ENCODE measurements at places on chromosomes 2 and 18.

GRCh38 chr2:105934467-105934866 is 189.8 kb downstream of the NCK2 start:
- no peak for DNase-seq

DNA sequence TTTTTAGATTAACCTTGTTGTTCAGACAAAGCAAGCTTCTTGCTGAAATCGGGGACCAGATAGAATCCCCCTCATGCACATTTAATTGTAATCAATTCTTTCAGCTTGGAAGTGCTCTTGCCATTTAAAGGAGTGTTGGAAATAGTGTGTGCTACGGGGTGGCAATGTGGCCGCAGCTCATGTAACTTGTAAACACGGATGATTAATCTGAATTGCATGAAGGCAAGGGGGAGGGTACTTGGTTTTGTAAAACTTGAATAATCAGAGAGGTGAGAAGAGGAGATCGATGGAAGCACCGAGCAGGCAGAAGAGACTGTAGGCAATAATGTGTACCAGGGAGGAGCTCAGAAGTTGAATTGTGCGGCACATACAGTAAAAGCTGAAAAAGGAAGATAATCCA is 273.5 kb downstream of the PTGR3 start:
- DNase-seq, result no peak

DNA sequence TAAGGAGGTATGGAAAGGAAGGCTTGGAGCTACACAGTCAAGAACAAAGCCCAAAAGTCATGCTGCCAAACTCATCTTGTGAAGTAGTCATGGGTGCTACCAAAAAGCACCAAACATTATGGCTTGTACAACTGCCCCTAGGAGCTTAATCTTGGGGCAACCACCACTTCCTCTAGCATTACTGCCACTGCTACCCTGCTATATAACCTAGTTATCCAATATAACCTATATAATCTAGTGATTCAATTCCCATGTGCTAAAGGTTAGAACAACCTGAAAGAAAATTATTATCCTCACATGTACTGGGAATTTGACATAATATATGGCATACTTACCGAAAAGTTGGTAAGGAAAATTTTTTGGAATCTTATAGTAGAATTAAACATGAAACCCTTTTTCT is 102.6 kb upstream of the RBBP8 start:
- no peak for DNase-seq

DNA sequence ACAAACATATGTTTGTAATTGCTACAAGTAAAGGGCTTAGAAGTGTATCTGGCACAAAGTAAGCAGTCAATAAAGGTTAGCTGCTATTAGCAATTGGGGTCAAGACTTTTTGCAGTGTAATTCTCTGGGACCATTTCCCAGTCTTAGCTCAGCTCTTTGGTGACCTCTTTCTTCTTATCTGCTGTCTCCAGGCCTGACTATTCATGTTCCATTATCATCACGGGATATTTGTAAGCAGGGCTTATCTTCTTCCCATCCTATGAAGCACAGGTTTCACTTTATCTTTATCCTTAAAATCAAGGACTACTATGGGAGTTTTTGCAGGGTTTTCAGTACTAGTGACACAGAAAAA is 131.7 kb downstream of the DOCK10 start:
- no peak for DNase-seq

DNA sequence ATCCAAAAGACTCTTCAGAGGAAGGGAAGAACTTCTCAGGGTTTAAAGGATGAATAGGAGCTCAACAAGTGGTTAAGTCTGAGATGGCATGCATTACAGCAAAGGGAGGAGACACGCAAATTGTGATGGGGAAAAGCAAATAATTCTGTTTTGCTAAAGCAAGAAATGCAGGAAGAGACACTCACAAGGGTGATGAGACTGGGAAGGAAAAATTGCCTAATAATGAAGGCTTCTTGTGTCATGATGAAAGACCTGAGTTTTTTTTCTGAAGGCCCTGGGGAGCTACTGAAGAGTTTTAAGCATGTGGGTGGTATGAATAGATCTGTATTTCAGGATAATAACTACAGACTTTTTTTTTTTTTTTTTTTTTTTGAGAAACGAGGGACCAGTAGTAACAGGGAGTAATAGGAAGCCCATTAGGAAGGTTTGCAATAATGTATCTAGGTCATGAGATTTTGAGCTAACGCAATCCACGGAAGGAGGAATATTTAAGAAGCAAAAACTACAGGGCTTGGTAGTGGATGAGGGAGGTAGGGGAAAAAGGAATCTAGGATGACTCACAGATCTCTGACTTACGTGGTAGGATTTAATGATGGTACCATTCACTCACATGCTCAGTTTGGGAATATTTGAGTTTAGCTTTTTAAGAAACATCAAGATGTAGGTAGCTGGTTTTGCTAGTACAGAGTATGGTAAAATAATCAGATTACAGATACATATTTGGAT is 16.0 kb upstream of the SERPINB3 start:
- DNase-seq, result no peak

- no peak for DNase-seq
These were observed 310.7 kb upstream of the MYT1L start for GRCh38 chr2:2641541-2642410.

DNA sequence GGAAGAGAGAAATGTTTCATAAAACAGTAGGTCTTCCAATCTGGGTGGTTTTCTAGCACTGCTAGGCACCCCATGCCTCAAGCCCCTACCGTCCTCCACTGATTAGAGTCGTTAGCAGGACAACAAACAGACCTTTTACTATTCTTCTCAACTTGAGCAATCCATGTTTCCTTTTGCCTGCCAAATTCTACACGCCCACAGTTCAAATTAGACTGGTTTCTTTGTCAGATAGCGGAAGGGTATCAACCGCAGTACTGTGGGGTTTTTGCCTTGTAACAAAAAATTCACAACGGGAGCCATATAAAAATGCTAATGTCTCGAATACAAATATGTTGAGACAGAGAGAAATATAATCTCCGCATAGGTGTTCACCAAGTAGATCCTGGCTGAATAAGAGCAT is 59.9 kb downstream of the VIT start:
- no peak for DNase-seq

- DNase-seq, result no peak
These were observed 160.1 kb downstream of the ALK start for GRCh38 chr2:29761278-29761677.

- DNase-seq, result no peak
These were observed 90.9 kb downstream of the LYPD6B start for GRCh38 chr2:149129433-149129832.

GRCh38 chr2:166410828-166411472 is 35.2 kb upstream of the SCN9A start:
- DNase-seq, result peak; percentile 65

GRCh38 chr2:30768036-30768686 is 39.1 kb downstream of the CAPN13 start:
- no peak for DNase-seq

- no peak for DNase-seq
These were observed 50.4 kb upstream of the AFF3 start for GRCh38 chr2:100192825-100193224.

- no peak for DNase-seq
These were observed 47.6 kb downstream of the ITGAV start for GRCh38 chr2:186637497-186637800.

- no peak for DNase-seq
These were observed 69.9 kb downstream of the MRO start for GRCh38 chr18:50749945-50750344.

DNA sequence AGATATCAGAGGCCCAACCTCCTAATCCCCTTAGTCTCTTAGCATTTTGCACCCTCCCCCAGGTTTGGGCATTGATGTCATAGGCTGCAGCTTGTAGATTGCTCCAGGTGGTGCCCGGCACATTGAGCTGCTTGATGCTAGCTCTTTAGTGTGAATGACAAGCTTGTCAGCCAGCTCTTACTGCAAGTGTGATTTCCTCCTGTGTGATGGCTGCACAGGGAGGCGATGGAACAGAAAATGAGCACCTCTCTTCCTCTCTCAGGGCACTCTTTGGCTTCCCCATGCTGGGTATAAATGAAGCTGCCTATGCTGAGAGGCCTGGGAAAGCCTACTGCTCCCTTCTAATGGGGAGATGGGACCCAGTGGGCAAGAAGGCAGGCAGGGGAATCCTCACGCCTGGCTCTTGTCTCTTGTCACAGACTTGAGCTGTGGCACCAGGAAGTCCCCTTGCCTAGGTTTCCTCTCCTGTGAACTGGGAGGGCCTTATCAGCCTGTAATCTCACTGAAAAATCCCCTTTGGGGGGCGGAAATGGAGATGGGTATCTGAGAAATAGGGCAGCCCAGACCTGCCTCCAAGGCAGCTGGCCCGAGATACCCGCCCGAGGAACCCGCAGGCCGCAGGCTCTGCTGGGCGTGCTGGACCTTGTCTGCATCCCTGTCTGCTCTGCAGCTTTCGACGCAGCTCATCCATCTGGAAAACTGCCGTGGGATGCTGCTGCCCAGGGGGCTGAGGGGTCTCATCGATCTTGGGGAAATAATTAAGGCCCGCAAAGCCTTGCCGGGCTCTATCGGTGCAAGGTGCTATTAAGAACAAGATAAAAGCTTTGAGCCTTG is 163.5 kb upstream of the CXCR4 start:
- no peak for DNase-seq

All from fibroblast of gingiva (primary cell).